ENCODE measurements at places on chromosomes 2 and 18.

DNA sequence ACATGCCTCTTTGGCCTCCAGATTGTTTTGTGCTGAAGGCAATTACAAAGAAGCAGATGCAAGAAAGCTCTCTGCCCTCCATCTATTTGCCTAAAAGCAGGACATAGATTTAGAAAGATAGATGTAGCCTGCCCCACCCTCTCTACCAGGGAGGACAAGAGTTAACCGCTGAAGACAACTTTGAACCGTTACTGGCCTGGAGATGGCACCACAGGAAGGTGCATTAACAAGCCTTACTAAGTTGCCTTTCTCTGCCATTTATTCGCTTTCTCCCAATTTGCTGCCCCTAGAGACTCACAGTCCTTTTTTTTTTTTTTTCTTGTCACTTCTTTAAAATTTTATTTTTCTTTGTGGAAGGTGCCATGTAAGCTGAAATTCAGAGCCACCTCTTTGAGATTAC is 28.8 kb upstream of the RMDN2 start:
- DNase-seq, result no peak

DNA sequence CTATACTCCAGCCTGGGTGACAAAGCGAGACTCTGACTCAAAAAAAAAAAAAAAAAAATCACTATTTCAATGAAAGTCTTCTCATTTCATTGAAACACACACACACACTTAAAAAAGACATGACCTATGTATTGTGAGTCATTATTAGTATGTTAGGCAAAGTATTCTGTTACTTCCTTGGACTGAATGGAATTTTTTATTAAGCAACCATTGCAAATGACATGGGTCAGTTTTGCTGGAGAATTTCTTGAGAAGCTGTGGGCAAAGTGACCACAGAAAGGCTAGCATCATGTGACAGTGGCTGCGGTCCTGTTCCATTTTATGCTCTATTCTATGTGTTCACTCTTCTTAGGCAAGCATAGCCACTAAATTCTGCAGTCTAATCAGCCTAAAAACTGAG is 695.7 kb downstream of the TDRD15 start:
- no peak for DNase-seq

- DNase-seq, result no peak
Observed at GRCh38 chr2:219893541-219893940, 266.1 kb downstream of the SLC4A3 start.

DNA sequence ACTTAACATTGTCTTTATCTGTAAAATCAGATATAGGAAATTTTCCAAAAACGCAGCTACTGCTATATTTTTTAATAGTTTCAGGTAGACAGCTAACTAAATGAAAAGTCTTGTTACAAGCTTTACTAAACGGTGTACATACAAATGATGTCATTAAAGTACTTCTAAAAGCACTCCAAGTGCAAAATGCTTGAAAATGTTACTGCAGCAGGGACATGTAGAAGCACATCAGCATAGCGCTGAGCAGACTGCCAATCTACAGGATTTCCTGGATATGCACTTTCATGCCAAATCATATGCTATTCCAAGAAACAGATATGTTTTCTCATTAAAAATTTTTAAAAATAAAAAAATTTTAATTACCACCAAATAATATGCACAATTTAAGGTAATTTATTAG is 61.7 kb downstream of the SMAD2 start:
- DNase-seq, result no peak

- no peak for DNase-seq
Observed at GRCh38 chr2:204415406-204416181, 129.7 kb upstream of the PARD3B start.

GRCh38 chr2:170905864-170906263 is 23.2 kb upstream of the GORASP2 start:
- no peak for DNase-seq

- no peak for DNase-seq
Observed at GRCh38 chr2:158586491-158586890, 129.7 kb downstream of the PKP4 start.

DNA sequence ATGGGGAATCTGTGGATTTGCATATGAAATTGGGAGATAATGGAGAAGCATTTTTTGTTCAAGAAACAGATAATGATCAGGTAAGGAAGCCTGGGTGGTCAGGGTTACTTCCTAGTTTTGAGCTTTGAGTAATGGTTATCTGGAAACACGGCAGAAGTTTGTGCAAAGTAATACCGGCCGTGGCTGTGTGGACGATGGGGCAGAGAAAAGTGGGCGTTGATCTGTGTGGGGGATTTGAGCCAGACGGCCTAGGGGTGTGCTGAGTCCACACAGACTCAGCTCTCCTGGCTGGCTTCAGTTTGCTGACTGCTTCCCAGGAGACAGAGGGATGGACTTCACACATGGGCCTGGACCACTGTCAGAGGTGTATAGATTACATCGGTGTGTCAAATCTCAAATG is 21.3 kb downstream of the LPIN1 start:
- no peak for DNase-seq

DNA sequence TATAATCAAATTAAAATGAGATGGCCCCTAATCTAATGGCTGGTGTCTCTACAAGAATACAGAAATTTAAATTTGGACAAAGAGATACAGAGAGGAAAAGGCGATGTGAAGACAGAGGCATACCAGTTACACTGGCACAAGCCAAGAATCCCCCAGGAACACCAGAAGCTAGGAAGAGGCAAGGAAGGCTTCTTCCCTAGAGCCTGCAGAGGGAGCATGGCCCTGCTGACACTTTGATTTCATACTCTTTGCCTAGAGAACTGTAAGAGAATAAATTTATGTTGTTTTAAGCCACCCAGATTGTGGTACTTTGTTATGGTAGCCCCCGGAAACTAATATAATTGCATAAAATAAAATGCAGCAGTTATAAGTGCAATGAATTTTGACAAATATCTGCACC is 671.4 kb downstream of the MBD2 start:
- no peak for DNase-seq

GRCh38 chr18:62332431-62332830 is 7.3 kb downstream of the TNFRSF11A start:
- no peak for DNase-seq

- no peak for DNase-seq
Observed at GRCh38 chr18:58136879-58137278, 92.9 kb downstream of the NEDD4L start.

DNA sequence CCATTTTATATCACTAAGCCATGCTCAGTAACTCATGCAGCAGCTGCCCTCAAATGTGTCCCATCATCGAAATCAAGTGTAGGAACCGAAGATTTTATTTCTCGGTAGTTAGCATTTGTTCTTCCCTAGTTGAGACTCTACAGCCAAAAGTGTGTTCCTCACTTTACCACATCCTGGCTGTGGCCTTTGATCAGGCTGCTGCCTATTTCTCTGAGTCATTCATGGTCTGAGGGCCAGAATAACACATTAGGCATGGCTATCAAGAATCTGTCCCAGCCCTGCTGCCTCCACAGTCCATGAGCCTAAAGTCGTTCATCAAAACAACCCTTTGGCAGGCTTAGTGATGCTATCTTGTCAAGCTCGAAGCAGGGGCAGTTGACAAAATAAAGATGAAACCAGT is 300.1 kb downstream of the TDRD15 start:
- no peak for DNase-seq

DNA sequence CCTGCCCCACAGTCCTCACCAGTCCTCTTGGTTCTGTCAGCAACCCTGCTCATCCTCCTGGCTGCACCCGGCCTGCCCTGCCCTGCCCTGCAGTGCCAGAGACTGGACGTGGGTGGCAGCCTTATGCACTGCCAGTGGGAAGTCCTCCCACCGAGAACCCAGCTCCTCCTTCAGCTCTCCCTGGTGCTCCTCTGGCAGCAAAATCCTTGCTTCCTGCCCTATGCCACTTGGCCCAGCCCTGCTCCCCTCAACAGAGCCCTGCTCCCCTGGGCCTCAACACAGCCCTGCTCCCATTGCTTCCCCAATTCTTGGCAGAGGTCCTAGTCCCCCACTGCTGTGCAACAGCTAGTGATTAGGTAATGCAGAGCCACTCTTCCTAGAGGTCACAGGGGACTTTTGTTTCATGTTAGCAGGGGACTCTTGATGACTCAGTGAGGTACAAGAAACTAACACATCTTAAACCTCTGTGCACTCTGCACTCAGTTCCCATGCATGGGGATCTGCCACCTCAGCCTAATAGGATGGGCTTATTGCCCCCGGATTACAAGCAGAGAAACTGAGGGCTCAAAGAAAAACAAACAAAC is 58.0 kb upstream of the EDAR start:
- DNase-seq, result no peak

DNA sequence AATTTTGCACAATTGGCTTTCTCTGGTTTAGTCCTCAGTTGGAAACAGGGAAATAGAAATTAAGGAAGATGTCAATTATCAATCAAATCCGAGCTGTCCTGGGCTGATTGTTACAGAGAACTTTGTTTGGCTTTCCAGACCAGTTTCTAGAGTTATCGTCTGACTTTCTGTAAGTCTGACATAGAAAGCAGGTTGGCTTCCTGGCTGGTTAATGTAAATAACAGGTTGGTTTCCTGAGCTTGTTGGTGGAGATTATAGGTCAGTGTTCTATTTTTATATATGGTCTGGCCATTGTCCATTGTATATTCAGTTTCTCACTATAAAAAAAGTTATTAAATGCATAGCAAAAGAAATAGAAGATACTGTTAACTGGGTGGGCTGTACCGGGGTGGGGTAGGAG is 204.8 kb downstream of the MBD2 start:
- no peak for DNase-seq

- no peak for DNase-seq
Observed at GRCh38 chr2:144324446-144325045, 195.4 kb downstream of the ZEB2 start.

GRCh38 chr2:99821039-99821438 is 321.4 kb downstream of the AFF3 start:
- no peak for DNase-seq

DNA sequence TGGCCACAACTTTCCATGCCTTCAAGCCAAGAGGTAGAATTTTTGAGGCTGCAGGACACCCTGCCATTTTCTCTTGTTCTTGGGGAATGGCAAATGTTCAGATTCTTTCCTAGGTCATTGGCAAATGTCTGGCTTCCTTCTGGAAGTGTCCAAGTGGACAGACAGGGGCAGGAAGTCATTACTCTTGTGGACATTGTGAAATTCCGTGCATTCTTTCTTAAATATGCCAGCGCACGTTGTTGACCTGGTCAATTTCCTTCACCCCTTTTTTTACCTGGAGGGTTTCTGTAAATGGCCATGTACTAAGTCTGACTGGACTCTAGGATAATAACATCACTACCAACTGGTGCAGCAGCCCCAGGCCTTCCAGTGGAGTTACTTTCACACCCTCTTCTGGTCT is 13.9 kb downstream of the ASB18 start:
- DNase-seq, result no peak

DNA sequence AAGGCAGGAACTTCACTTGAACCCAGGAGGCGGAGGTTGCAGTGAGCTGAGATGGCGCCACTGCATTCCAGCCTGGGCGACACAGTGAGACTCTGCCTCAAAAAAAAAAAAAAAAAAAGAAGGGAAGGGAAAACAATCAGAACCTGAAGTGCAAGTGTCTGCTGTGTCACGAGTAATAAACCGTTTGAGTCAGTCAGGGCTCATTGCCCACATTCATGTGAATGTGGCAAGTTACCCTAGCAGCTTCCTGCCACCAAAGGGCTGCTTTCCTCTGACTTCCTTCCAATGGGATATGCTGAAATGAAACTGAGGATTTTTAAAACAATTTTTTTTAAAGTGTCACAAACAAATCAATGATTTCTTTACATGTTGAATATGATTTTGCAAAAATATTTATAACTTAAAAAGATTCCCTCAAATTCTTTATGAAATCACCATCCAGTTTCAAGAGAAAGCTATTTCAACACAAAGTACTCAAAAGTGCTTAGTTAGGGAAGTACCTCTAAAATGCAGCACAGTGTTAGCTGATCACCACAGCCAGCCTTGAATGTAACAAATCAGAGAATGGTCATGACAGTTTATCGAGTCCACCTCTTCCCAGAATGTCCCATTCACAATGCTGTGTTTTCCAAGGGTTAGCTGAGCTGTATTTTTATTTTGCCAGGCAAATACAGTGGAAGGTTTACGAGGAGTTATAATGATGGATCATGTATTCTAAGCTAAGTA is 36.4 kb downstream of the WDSUB1 start:
- DNase-seq, result no peak

All from activated CD4-positive, alpha-beta T cell treated with anti-CD3 and anti-CD28 coated beads for 24 hours (primary cell).